ENCODE measurements at places on chromosomes 7 and 10.

DNA sequence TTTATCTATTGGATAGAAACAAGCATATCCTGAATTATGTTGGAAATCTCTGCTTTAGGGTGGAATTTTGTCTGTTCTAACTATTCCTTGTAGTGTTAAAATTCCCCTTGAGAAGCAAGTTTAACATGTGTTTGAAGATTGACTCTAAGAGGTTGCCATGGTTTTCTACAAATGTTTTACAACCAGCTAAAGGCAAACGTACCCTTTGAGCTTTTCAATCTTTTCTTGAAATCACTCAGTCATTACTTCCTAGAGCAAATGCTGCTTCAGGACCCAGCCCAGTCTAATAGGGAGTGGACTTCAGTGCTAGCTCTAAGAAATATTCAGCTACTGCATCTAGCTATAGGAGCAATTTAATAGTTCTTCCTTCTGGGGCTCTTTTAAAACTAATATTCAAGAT is 118.8 kb upstream of the IFRD1 start:
- DNase-seq, result no peak

DNA sequence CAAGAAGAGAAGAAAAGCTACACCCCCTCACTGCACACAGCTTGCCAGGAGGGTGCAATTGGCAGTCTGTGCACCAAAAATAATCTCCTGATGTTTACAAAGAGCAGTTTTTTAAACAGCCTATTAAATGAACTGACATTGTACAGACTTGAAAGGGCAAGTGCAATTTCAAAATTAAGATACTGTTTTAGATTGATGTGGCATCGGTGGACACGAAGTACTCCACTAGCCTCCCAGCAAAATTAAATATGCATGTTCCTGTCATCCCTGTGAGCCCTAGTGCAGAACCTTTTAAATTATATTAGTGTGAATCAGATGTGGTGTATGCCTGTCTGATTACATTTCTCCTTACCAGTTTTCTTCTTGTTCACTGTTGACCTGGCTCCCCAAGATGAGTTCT is 87.9 kb downstream of the WIPF3 start:
- no peak for DNase-seq

GRCh38 chr7:25361863-25362262 is 133.6 kb upstream of the NPVF start:
- DNase-seq, result no peak

DNA sequence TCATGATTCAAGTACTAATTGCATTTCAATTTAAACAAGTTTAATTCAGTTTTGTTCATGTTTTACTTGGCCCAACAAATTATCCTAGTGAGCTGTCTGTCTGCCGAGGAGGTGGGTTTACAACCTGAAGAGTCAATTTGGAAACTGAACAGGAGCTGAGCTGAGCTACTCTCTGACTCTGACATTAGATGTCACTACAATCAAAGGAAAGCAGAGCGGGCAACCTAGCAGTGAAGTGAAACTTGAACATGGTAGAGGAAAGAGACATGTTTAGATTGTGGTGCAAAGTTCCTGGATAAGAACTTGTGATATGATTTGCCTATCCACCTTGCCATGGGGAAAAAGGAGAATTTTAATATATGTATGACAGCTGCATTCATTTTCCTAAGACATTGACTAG is 9.6 kb upstream of the AGR3 start:
- DNase-seq, result no peak

DNA sequence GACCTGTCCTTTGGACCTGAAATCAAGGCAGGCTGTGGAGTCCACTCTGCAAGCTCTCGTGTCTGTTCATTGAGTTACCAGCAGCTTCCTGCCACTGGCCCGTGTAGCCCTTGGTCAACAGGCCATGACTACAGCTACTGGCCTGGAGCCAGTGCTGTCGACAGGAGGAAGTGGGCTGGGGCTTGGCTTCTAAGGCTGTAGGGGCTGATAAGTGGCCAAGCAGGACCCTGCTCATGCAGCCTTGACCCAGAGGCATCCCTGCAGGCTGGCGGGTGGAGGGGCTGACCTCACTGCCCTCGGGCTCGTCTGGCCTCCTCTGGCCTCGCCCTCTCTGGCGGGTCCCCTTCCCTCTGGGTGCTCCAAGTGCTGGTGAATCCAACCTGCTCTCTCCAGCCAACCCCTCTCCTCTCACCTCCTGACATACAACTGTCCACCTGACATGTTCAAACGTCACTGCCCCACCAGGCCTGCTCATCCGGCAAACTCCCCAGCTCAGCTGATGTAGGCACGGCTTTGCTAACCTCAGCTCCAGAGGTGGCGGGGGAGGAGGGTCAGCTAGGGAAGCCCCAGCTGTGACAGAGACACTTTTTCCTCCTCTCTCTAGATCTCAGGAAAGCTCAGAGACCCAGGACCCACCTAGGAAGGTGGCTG is 188.6 kb upstream of the LYZL2 start:
- DNase-seq, result no peak

- DNase-seq, result no peak
Observed at GRCh38 chr7:133126422-133126821, 44.5 kb upstream of the CHCHD3 start.

- no peak for DNase-seq
Observed at GRCh38 chr7:16298221-16298620, 123.1 kb downstream of the CRPPA start.

GRCh38 chr7:138396251-138397070 is 63.6 kb upstream of the TRIM24 start:
- DNase-seq, result peak; percentile 2

DNA sequence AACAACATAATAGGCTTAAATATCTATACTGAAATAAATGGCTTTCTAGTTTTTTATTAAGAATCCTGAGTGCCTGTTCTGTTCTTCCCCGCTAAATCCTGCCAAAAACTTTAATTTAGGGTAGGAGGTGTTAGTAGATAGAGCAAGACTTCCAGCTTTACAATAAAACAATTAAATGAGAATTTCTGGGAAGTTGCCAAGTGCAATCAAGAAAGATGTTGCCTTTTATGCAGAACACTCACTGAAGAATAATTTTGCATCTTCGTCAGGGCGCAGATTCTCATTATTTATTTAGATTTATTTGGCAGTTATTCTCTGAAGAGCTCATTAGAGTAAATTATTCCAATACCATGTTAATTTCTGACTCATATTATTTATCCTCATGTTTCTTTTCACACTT is 103.2 kb upstream of the GPR141 start:
- no peak for DNase-seq

GRCh38 chr7:13692548-13692947 is 296.9 kb downstream of the ETV1 start:
- DNase-seq, result no peak

DNA sequence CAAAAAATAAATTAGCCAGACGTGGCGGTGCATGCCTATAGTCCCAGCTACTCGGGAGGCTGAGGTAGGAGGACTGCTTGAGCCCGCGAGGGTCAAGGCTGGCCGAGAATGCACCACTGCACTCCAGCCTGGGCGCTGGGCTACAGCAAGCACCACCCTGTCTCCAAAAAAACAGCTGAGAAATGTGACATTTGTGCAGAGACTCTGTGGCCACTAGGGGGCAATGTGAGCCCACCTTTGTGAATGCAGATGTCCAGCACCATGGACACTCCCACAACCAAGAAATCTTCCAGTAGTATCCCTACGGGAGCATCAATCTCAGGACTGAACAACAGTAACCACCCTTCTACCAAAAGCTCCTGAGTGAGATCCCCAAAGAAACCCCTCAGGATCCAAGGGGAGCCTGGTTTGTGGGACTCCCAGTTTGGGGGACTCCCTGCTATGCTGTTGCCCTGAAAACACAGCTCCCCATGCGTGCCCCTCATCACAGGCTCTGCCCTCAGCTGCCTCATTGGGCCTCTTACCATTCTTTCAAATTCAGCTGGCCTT is 6.2 kb upstream of the AHCYL2 start:
- DNase-seq, result peak; percentile 55

DNA sequence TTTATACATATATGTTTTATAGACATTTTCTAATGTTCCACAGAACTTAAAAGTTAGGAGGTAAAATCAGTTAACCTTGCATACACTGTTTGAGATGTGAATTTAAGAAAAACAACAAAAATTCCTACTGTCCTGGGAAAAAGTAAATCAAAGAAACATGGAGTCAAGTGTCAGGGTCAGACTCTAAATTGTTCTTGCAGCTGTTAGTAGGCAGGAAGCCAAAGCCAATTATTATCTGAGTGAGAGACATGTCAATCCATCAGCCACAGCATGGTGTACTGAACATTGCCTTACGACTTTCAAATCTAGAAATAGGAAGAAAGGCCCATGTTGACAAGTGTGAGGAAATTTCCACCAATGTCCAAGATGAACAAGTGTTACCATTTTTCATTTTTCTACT is 461.2 kb upstream of the MBL2 start:
- no peak for DNase-seq

DNA sequence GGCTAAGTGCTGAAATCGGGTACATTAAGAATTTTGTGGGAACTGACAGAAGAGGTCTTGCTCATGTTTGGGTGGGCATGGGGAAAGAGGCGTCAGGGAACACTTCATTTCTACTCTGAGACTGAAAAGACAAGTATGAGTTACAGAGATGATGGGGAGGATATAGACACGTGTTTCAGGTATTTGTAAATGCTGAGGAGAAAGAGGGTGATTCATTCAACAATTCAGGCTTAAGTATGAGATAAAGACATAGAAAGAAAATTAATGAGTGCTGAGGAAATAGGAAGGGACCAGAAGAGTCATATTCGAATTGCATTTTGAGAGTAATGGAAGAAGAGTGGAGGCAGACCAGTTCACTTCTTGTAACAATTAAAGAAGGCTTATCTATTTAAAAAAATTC is 143.6 kb downstream of the HBP1 start:
- no peak for DNase-seq

GRCh38 chr7:2559283-2559950 is 638 bp downstream of the IQCE start:
- no peak for DNase-seq

DNA sequence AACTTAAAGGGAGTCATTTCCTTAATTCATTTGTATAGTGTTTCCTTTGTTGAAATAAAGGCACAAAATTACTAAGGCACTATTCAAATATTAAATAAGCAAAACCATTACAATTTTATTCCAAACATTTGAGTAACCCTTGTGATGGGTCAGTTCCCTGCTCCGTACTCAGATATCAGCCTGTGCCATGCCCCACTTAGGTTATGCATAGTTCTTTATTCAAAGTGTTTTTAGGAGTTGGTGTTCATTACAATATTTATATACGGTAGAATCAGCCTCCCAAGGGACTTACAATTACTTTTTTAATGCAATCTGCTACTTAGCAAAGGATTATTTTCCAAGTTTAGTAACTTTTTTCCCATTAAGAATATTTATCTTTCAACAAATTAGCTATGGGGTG is 119.3 kb upstream of the SEMA3D start:
- DNase-seq, result no peak

GRCh38 chr10:90658791-90659190 is 199.0 kb downstream of the HTR7 start:
- no peak for DNase-seq

DNA sequence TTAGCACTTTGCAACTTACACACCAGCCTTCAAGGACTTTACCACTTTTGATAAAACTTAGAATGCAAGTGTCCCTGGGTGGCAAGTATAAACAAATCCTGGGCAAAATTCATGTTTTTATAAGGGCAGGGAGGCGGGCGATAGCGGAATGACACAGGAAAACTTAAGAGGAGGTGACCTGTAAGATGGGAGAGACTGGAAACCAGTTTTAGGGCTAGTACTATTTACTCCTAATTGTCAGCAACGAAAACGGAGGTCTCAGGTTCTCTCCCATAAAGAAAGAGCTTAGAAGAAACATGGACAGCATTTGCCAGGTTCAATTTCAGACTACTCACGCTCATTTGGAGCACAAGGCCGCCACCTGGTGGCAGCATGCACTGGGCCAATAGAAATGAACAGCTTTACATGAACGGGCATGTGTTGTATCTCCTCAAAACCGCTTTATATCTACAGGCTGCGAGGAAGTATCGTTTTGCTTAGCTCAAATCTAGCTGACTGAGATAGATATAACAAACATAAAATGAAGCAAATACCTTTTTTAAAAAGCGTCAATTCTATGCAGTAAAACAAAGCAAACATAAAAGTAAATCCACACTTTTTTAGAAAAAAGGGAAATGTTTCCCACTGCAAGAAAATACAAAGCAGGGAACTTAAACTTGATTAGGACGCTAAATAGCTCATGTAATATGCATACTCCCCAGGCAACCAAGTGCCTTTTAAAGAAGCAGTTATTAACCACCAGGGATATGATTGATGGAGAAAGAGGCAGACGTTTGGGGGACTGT is 37.6 kb upstream of the SVOPL start:
- peak; percentile 43 for DNase-seq

DNA sequence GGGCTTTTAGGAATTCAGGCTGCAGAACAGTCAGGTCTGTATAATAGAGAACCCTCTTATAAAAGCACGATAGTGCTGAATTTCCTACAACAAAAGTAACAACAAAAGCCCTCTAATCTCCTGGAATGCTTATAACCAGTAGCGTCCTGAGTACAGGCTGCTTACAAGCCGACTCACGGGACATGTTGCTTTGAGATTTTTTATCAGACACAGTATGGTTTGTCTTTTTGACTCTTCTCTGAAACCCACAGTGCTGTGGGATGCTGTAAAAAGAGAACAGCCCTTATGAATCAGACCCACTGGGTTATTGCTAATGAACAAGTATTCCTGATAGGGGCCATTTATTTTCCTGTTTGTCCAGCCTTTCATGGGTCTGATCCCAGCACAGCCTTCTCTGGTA is 59.4 kb downstream of the PLPP4 start:
- no peak for DNase-seq

DNA sequence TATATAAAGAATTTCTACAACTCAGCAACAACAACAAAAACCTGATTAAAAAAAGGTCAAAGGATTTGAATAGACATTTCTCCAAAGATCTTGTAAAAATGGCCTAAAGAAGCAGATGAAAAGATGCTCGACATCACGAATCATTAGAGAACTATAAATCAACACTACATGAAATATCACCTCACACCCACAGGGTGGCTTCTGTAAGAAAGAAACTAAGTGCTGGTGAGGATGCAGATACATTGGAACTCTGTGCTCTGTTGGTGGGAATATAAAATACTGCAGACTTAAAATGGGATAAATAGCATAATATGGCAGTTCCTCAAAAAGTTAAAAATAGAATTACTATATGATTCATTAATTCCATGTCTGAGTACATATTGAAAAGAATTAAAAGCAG is 38.3 kb upstream of the CDCA7L start:
- DNase-seq, result no peak

- DNase-seq, result no peak
Observed at GRCh38 chr7:33500703-33501701, 371.6 kb downstream of the BBS9 start.

- no peak for DNase-seq
Observed at GRCh38 chr10:20443094-20443493, 454.0 kb downstream of the NEBL start.

DNA sequence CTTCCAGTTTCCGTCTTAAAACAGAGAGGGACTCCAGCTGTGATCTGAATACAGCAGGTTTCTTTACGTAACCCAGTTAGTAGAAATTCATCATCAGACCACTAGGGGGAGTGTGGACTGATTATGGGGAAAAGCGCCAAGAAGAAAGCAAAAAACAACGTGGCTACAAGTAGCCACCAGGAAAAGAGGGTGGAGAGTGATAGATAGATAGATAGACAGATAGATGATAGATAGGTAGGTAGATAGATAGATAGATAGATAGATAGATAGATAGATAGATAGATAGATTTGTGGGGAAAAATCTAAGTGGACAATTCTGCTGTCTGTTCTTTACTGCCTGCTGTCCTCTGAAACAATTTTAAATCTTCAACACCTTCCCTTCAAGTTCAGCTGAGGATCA is 12.7 kb upstream of the AKR1B10 start:
- DNase-seq, result peak; percentile 15
